ENCODE measurements at places on chromosomes 13 and 19.

GRCh38 chr13:43835701-43836100, 43.8 kb downstream of the CCDC122 start:
- no peak for DNase-seq

- DNase-seq, result no peak
Observed at GRCh38 chr13:107817647-107818287, 397.6 kb downstream of the LIG4 start.

DNA sequence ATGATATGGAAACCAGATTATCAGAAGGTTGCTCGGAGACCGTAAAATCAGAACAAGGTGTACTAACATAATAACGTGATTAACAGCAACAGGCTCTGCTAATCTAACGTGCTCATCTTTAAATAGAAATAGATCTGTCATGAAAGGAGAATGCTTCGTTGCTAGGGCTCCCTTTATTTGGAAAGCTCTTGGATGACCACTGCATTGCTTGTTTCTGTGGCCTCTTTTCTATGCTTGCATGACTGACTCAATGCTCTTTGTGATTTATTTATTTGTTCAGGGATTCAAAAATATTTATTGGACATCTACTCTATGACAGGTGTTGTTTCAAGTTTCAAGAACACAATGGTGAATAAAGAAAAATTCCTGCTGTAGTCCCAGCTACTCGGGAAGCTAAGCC, 22.3 kb upstream of the ZDHHC20 start:
- DNase-seq, result no peak

GRCh38 chr13:95354680-95355487, 53.6 kb upstream of the ABCC4 start:
- DNase-seq, result no peak

DNA sequence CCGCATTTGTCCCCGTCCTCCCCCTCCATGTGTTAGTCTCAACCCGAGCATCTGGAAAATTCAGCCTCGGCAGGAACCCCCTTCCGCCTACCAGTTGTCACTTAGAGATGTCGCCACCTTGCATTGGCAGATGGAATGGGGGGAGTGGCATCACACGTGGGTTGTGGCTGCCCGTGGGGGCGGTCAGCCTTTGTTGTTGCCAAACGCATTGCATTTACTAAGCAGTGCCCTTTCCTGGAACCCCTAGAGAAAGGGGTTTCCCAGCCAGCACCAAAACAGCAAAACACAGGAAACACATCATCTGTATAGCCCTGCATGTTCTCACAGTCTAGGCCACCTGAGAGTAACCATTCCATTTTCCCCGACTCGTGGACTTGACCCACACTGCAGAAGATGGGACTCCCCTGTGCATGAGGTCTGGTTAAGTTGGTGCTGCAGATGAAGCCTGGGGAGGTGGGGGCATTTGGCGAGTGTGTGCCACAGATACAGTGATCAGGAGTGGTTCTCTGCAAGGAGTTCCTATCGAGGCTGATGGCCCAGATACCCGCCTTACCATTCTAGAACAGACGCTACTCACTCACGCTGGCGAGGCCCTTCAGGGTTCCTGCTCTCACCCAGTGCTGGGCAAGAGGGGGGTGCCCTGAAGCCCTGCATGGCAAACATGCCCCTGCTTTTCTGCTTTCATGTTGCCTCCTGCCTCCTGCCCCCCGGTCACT, 38.3 kb downstream of the TMED1 start:
- peak; percentile 85 for DNase-seq

GRCh38 chr19:43572171-43572588, 3.1 kb downstream of the XRCC1 start:
- DNase-seq, result no peak

- DNase-seq, result no peak
Observed at GRCh38 chr13:106415971-106416370, 119.5 kb downstream of the EFNB2 start.

GRCh38 chr13:52925775-52926285, 77.4 kb upstream of the PCDH8 start:
- DNase-seq, result no peak

- no peak for DNase-seq
Observed at GRCh38 chr19:40362160-40362559, 13.7 kb downstream of the PLD3 start.

DNA sequence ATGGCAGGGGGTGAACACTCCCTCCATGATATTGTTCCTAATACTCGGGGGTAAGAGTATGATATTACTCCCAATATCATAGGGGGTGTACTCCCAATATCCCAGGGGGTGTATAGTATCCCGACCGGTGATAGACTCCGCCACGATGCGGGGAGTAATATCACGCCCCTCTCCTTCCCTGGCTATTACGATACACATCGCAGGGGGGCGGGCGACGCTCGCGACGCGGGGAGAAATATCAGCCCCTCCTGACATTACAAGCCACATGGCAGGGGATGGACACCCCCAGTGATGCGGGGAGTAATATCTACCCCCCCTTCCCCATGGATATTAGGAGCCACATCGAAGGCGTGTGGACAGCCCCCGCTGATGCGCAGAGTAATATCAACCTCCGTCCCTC, 3.2 kb upstream of the RGCC start:
- DNase-seq, result no peak

DNA sequence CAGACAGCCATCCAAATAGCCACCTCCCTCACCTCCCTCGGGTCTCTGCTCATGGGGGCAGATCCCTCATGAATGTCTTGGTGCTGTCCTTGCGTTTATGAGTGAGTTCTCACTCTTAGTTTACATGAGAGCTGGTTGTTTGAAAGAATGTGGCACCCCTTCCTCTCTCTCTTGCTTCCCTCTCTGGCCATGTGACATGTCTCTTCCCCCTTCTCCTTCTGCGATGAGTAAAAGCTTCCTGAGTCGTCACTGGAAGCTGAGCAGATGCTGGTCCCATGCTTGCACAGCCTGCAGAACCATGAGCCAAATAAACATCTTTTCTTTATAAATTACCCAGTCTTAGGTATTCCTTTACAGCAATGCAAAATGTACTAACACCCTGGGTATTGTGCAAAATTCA, 208.7 kb downstream of the LACC1 start:
- no peak for DNase-seq

DNA sequence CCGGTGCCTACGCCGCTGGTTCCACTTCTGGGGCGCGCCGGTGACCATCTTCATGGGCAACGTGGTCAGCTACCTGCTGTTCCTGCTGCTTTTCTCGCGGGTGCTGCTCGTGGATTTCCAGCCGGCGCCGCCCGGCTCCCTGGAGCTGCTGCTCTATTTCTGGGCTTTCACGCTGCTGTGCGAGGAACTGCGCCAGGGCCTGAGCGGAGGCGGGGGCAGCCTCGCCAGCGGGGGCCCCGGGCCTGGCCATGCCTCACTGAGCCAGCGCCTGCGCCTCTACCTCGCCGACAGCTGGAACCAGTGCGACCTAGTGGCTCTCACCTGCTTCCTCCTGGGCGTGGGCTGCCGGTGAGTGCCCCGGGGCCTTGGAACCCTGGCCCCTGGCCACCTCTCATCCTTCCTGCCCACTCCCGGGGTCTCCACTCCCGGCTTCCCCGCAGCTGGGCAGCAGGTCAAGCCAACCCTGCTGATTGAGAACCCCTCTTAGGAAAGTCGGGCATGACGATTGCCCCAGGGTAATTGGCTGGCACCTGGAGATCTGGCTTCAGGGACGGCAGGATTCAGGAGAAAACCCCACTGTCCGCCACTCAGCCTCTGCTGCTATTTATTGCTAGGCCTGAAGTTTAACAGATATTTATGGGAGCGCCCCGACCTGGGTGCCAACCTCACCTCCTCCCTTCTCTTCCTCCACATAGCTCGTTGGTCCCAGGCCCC, 39.1 kb downstream of the TRPM4 start:
- no peak for DNase-seq

GRCh38 chr13:44054525-44054924, 174.8 kb downstream of the LACC1 start:
- DNase-seq, result no peak

DNA sequence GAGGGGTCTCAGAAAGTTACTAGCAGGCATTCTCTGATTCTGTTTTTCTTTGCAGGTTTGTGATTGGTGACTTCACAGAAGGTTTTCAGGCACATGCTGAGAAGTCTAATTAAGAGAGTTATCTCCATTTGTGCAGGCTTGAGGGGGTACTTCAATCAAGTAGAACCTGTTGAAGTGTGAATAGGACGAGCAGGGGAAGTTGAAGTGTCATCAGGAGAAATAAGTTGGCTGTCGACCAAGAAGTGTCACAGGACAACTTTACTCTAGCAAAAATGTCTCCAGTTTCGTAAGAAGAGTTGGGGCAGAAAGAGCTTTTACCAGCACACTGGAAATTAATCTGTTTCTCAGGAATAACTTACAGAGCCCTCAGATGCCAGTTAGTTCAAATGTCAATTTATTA, 576.5 kb upstream of the SLITRK5 start:
- DNase-seq, result no peak

GRCh38 chr19:31716826-31717225, 367.6 kb upstream of the TSHZ3 start:
- DNase-seq, result no peak

- DNase-seq, result no peak
Observed at GRCh38 chr13:112839356-112840105, 129.5 kb upstream of the MCF2L start.
